Upper lobe of left lung (tissue), 6 donors: ENCODE measurements at places on chromosomes 1 and 21. TPM values are rescaled to one million over a fixed set of nuclear protein-coding genes. Genes with fewer than 3 reads are reported as not detected.

LHX8 gene
- total RNA-seq = not detected

BSDC1 gene
- total RNA-seq = 63.7 TPM

ACBD6 gene
- 45.5 TPM for total RNA-seq

SLC45A3 gene
- 3.0 TPM for total RNA-seq
